ENCODE measurements at places on chromosomes 3 and 15.
A peak's percentile ranks its signal among the peaks of the same experiment; 100 is the strongest.

DNA sequence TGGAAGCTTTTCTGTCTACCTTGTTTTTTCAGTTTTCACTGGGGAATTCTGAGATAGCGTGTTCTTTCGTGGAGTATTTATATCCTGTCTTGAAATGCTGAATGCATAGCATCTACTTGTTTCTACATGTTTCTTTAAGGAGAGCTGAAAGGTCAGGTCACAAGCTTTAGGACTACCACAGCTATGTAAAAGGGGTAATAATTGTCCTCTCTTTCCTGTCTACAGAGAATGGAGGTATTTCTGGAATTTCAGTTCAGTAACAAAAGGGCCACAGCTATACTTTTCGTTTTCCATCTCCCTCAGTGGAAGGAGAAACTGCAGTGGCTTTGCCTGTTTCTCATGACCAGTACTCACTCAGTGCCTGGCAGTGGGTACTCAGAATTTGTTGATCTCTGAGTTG lies 4.7 kb downstream of the INAFM2 start:
- no peak for DNase-seq

- DNase-seq: no peak
These were observed 204.2 kb upstream of the ICE2 start for GRCh38 chr15:60683156-60683555.

GRCh38 chr15:46677491-46677890 lies 1039.8 kb upstream of the SEMA6D start:
- no peak for DNase-seq

GRCh38 chr15:90233387-90234095 lies at the start of gene CIB1:
TSS of gene CIB1 (minus strand) at chr15:90233941. CDS start at chr15:90233885, 56 bp downstream.
- DNase-seq: peak; percentile 76

GRCh38 chr15:40329804-40330203 lies 6.3 kb downstream of the INAFM2 start:
- no peak for DNase-seq

- DNase-seq: no peak
These were observed 40.3 kb downstream of the CHST14 start for GRCh38 chr15:40511093-40511471.

DNA sequence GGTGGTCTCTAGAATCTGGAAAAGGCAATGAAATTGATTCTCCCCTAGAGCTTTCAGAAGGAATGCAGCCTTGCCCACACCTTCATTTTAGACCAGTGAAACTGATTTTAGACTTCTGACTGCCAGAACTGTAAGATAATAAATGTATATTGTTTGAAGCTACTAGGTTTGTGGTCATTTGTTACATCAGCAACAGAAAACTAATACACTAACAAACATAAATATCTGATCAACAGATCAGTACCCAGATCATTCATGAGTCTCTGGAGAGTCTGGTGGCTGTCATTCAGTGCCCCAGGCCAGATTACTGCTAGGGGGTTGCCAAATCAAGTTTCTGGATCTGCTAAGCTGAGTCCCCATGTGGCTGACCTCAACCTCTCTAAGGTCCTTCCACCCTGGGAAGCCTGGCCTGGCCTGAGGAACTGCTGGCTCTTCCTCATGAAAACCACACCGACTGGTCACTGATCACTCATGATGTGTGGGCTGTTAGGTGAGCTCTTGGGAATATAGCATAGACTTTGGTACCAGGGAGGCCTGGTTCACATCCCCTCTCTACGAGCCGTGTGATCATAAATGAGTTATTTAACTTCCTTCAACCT lies 11.1 kb upstream of the LACTB start:
- DNase-seq: no peak

DNA sequence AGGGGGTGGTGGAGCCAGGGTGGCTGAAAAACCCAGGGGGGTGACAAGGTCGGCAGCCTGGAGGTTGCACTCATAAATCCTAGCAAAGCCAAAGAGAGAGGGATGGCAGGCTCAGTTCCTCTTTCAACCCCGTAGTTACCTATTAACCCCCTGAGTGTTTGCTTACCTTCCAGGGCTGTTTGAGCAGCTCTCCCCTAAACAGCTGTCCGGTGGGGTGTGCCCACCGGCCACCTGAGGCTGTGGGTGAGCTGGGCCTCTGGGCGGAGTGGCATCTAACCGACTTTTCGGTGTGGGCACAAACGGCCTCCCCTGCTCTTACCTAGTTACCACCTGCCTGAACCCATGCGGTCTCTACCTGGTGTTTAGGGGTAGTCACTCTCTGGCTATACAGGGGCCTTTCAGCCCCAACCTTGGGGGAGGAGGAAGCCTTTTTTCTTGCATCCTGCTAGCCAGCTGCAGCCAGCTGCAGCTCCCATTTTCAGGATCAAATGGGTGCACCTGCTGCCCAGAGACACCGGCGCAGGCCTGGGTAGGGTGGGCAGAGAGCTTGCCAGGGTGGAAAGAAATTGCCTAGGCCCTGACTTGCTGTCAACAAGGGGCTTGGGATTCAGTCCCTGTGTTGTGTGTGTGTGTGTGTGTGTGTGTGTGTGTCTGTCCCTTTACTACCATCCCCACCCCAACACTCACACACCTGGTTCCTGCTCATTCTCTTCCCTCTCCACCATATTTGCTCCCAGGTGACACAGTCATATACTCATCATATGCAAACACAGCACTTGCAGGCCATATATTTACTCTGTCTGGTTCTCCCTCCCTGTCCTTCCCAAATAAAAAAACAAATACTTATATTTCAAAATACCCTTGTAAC lies 3.7 kb downstream of the DLL4 start:
- DNase-seq: no peak

GRCh38 chr3:43792904-43793303 lies 102.2 kb downstream of the ABHD5 start:
- DNase-seq: no peak

GRCh38 chr15:66684136-66684681 lies 17.8 kb upstream of the SMAD6 start:
- no peak for DNase-seq

DNA sequence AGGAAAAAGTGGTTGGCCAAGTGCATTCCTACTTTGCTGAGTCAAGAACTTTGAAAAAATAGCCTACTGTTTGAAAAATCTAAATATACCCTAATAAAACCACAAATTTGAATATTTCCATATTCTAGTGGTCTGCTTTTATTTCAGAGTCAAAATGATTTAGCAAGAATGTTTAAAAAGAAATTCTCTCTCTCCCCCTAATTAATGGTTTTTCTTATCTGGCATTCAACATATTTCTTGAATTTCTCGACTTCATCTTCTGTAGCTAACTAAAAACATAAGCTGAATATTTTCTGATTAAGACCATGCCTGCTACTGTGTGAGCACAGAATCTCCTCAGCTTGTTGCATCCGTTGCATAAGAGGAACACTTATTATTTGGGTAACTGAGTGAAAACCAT lies 563.5 kb upstream of the TBL1XR1 start:
- DNase-seq: peak; percentile 57

DNA sequence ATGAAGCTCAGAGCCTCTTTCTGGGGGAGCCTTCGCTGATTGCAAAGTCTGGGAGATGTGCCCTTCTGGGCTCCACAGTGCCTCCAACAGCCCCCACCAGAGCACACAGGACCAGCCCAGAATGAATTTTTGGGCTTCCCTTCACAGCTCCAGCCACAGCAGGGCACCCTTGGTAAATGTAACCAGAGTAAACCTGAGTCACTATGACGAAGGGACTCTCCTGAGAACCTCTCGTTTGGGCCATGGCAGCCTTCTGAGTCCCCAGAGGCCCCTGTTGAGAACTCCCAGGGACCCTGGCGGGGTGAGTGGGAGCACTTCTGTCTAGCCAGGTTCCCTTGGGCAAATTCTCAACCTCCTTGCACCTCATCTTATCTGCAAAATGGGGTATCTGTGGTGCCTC lies 20.8 kb downstream of the FAM3D start:
- DNase-seq: no peak

DNA sequence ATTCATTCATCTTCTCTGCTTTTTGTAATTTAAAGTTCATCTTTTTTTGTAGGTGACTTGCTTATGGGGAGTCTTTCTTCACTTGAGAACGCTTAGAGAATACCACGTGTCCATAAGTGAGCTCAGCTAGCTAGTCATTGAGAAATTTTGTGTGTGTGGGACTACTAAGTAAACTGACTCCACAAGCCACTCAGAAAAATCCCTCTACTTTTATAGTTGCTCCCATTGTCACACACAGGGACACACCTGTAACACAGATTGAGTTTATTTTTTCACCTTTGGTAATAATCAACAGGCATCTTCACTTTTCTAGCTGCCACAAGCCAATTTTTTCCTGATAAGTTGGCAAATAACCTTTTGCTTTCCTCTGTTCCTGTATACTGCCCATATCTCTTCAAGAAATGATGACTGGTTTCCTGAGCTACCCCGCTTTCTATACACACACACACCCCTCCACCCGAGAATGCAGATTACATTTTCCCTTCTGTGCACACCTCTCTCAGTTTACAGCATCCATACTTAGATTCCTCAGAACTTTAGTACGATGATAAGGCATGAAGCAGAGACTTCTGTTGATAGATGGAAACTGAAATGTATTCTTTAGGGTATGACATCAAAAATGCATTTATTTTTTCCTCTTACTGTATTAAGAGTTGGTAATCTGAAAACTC lies 4.6 kb downstream of the TSC22D2 start:
- DNase-seq: peak; percentile 76

DNA sequence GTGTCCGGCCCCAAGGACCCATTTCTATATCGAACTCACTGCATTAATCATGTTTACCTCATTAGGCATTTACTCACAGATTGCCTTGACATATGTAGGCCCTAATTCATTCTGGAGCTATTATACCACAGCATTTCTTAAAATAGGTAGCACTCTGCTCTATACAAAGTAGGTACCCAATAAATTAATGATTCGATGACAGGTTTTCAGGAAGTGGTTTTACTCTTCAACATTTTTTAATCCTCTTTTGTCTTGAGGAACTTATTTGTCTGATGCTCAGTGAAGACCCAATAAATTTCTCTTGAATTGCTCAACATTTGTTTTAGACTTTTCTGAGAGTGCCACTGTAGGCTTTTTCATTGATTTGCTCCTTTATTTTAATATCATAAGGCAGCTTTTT lies 12.1 kb downstream of the TGFBR2 start:
- DNase-seq: no peak

- DNase-seq: no peak
These were observed 183.7 kb upstream of the LRRN1 start for GRCh38 chr3:3615533-3615932.

- DNase-seq: no peak
These were observed 16.1 kb downstream of the FGF7 start for GRCh38 chr15:49438962-49439631.

DNA sequence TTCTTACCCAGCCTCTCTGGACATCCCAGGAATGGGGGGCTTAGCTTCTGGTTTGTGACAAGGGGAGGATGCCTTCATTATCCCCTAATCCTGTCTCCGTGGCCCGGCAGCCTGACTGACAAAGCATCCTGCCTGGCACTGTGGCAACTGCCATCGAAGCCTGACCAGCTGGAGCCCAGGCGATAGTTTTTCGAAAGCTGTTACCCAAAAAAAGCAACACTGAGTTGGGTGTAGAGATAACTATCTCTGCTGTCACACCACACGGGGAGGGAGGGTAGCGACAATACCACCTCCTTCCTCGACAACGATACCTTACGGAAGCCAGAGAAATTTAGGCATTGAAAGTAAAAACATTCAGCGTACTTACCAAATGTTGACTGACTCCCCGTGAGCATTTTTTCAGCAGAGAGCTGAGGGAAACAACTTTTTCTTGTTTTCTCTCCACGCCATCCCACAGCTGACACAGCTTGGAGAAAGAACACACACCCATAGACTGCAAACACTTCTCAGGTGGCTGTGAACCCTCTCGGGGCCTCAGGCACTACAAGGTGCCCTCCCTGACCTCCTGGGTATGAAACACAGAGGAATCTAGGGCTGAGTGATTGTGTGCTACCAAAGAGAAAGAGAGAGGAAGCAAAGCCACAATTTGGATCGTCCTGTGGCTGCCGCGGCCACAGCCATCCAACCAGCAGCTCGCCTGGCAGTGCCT lies 361.9 kb upstream of the ICE2 start:
- DNase-seq: no peak

GRCh38 chr3:78496501-78496900 lies 1271.3 kb downstream of the ROBO1 start:
- DNase-seq: no peak

- no peak for DNase-seq
These were observed 346.2 kb upstream of the CBLB start for GRCh38 chr3:106215047-106215446.

DNA sequence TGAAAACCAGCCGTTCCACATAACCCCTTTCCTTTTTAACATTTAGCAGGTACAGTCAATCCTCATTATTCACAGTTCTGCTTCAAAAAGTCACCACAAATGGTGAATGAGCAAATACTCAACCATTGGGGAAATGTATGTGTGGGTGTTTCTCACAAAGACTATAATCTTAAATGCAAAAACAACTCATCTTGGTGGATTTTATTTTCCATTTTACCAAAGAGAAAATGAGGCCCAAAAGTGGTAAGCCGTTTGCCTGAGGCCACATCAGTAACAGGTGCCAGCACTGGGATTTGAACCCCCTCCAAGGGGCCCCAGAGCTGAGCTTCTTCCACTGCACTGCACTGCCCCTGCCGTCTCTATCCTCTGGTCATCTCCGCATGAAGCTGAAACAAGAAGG lies 208.8 kb downstream of the OSBPL10 start:
- DNase-seq: no peak

GRCh38 chr15:101248274-101248673 lies 3.6 kb downstream of the CHSY1 start:
- no peak for DNase-seq

DNA sequence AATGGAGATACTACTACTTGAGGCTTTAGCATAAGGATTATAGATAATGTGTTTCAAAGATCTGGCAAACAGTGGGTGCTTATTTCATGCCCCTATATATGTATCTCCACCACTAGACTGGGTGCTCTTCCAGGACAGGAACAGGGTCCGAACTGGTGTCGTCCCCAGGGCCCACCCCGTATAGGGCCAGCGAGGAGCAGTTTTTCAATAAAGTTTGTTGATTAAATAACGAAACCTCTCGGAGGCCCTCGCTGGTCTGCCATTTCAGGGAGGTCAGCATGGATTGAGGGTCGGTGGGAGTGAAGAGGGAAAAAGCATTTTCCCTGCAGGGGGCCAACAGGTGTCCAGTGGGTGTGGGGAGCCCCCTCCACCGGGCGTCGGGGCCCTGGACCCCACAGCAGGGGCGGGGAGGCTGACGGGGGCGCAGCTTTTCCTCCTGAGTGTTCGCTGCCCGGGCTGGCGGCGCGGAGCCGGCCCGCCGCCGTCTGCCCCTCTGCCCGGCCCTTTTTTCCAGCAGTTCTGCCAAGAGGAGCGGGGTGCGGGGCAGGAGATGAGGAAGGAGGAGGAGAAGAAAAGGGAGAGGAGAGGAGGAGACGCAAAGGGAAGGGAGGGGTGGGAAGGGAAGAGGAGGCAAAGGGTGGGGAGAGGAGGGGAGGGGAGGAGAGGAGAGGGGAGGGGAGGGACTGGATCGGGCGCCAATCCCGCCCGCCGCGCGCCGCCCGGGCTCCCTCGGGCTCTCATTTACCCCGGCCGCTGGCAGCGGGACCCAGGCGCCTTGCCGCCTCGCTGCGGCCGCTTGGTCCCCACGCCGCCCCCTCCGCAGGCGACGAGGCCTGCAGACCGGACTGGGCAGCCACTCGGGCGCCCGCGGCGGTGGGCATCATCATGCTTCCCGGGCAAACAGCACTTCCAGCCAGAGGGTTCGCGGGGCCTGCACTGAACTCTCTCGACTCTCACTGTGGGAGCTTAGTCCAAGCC lies 66.3 kb downstream of the ISG20 start:
- no peak for DNase-seq

- DNase-seq: no peak
These were observed 16.0 kb downstream of the CMSS1 start for GRCh38 chr3:99833617-99834205.

Data from AG09309 (cell line).